Urinary bladder (tissue), 4 donors: ENCODE measurements at places on chromosomes 4 and X.
A peak's percentile ranks its signal among the peaks of the same experiment; 100 is the strongest.

- DNase-seq: no peak
These were observed 164.6 kb upstream of the CASK start for GRCh38 chrX:42087960-42088359.

DNA sequence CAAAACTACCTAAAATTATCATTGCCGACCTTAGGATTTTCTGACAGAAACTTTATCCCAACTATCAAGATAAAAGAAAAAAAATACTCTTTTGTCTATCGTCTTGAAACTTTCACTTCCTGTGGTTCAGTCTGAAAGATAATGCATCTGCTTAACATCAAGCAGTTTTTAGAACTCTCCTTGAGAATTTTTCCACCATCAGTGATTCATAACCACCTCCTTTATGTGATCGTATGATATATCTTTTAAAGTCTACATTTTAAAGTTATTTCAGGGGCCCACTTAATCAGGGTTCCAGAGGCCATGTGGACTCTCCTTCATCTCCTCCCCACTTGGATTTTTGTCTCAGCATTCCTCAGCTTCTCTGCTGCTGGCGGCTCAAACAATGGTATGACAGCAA is 272.8 kb upstream of the TENM3 start:
- DNase-seq: no peak

GRCh38 chrX:100830547-100830946 is 10.4 kb downstream of the CSTF2 start:
- DNase-seq: no peak

DNA sequence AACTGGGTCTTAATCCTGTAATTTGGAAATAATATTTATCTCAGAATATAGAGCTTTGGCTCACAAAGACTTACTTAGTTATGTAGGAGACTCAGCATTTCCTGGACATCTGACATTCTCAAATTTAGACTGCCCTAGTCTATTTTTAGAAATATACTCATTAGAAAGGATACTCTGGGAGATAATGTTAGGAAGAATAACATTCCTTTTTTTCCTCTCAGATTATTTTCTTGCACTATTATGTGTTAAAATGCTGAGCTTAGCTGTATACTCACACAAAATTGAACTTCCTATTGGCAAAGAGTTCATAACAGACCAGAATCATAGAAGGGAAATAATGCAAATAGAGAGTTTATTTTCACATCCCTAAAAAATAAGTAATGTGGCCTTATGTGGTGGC is 1424.9 kb upstream of the PCDH7 start:
- DNase-seq: no peak

GRCh38 chrX:3425031-3425430 is 78.6 kb upstream of the MXRA5 start:
- no peak for DNase-seq

GRCh38 chr4:10100734-10101216 is 15.8 kb downstream of the WDR1 start:
- no peak for DNase-seq

- DNase-seq: no peak
These were observed 547 bp downstream of the GUCY1A1 start for GRCh38 chr4:155667222-155667567.

DNA sequence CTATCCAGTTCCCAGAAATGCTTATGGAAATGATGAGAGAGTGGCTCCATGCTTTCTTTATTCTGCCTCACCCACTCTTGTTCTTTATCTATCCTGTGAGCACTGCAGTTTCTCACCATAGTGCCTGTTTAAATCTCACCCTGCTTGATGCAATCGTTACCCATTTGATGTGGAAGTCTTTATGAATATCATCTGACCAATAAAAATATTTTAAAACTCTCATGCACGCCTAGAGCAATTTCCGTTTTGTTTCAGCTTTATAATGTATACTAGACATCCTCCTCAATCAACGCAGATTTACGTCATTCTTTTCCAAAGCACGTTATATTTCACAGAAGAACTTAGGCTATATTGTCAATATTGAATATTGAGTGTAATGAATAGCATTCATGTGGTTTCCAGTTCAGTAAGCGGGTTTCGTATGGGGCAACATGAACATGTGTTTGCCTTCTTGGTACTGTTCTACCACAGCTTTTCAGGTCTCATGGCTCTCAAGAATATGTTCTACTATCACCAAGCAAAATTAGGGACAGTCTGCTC is 32.9 kb downstream of the GPM6A start:
- DNase-seq: no peak

- DNase-seq: no peak
These were observed 138.8 kb upstream of the BANK1 start for GRCh38 chr4:101651778-101652177.

DNA sequence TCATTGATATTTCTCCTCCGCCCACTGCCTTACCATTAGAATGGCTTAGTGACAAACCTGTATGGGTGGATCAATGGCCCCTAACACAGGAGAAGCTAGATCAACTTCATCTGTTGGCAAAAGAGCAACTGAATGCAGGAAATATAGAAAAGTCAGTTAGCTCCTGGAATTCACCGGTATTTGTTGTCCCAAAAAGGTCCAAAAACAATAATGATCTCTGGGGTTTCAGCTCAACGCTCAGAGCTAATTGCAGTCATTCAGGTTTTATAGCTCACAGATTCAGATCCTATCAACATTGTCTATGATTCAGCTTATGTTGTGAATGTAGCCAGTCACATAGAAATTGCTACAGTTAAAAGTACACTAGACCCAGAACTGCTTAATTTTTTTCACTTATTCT is 124.0 kb upstream of the ZCCHC13 start:
- no peak for DNase-seq

DNA sequence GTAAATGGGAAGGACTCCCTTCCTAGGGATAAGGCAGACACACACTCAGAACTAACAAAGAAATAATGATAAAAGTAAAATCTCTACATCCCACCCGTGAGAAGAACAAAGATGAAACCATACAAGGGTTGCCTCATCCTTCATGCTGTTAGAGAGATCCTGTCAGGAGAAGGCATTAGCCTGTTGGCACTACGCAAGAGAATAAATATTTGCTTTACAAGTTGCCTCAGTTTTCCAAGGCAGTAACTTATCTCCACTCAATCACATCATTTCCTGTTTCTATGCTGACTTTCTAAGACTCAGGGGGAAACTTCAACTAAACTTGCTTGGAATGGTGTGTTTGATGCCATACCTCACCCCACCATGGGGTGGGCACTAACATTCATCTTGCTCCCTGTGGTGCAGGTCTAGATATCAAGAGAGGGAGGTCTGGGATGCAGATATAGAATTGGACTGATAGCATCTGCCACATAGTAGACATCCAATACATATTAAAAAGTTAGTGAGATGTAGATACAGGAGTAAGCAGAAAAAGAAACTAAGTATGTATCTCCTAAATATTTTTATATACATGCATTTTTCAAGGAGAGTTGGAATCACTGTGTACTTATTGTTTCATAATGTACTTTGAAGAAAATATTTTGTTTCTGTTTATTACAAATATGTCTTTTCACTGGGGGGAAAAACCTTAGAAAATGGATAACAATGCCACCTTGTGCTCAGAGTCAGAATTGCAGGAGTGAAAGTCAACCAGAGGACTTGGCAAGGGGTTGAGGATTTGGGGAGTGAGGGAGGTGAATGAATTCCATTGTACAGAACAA is 57.2 kb upstream of the BEX4 start:
- no peak for DNase-seq

- DNase-seq: no peak
These were observed 160.6 kb downstream of the BCOR start for GRCh38 chrX:39936886-39937770.

GRCh38 chrX:29880977-29881376 is 334.4 kb upstream of the MAGEB2 start:
- DNase-seq: no peak

GRCh38 chr4:41144812-41145211 is 69.5 kb downstream of the APBB2 start:
- DNase-seq: no peak

- no peak for DNase-seq
These were observed 68.0 kb downstream of the YIPF7 start for GRCh38 chr4:44583393-44583792.

GRCh38 chrX:3216581-3217180 is 129.8 kb downstream of the MXRA5 start:
- DNase-seq: no peak

GRCh38 chrX:134650701-134651100 is 7.6 kb downstream of the PLAC1 start:
- no peak for DNase-seq

DNA sequence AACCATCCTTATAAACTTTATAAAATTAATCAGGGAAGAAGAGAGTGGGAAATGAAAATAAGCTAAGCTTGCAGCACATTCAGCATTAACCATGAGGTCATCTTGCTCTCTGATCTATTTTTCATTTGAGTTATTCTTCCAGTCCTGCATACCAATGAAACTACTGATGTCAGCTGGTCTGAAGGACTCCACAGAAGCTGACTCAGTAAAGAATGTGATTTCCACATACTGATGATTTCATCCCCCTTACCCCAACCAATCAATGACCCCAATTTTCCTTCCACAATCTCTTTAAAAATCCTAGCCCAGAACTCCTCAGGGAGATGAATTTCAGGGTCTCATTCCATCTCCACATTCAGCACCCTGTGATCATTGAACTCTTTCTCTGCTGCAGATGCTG is 18.8 kb upstream of the DSPP start:
- peak; percentile 4 for DNase-seq

DNA sequence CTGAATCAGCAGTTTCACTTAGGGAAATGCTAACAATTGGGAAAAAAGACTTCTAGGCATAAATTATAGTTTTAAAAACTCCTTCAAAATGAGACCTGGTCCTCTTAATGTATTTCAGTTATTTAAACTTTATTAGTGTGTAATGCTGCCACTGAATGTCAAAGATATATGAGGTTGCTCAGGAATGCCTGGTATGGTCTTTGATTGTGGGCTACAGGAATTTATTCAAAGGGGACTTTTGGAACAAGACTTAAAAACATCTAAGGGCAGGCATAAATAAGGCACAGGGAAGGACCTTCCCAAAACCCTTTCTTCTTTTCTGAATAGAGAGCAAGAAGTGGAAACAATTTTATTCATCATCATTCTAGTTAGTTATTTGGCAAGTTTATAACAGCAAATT is 439.1 kb downstream of the TLL1 start:
- no peak for DNase-seq

DNA sequence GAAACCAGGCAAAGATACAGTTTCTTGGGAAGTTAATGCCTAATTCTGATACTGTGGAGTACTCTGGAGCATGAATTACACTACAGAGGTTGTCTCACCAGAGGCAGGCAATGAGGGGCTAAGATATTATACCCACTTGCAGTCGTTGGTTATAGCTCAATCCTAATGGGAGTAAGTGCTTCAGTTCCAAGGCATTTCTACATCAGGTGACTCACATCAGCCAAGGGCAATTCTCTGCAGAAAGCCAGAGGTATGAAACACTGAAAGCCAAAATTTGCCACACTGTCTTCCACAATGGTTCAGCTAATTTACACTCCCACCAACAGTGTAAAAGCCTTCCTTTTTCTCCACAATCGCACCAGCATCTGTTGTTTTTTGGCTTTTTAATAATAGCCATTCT is 174.0 kb upstream of the IL15 start:
- DNase-seq: no peak

GRCh38 chrX:68844581-68844980 is 15.8 kb downstream of the EFNB1 start:
- no peak for DNase-seq

GRCh38 chr4:118389721-118390120 is 36.9 kb upstream of the PRSS12 start:
- no peak for DNase-seq

DNA sequence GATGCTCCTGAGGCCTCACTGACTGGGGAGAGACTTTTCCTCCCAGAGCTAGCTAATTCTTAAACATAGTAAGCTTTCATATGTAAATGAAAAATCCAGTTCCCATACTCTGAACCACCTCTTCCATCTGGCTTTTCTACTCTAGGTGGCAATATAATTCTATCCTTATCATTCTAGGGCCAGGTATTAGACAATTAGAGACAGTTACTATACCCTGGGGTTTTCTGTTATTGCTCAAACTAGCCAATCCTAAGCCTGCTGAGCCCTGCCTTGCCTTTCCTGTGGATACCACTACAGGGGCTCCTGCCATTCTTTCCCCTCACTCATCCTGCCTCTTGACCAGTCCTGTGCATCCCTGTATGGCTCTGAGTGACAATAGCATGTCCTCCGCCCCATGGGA is 552.0 kb downstream of the STIM2 start:
- DNase-seq: no peak

GRCh38 chr4:182642831-182643230 is 274.4 kb downstream of the DCTD start:
- DNase-seq: no peak

DNA sequence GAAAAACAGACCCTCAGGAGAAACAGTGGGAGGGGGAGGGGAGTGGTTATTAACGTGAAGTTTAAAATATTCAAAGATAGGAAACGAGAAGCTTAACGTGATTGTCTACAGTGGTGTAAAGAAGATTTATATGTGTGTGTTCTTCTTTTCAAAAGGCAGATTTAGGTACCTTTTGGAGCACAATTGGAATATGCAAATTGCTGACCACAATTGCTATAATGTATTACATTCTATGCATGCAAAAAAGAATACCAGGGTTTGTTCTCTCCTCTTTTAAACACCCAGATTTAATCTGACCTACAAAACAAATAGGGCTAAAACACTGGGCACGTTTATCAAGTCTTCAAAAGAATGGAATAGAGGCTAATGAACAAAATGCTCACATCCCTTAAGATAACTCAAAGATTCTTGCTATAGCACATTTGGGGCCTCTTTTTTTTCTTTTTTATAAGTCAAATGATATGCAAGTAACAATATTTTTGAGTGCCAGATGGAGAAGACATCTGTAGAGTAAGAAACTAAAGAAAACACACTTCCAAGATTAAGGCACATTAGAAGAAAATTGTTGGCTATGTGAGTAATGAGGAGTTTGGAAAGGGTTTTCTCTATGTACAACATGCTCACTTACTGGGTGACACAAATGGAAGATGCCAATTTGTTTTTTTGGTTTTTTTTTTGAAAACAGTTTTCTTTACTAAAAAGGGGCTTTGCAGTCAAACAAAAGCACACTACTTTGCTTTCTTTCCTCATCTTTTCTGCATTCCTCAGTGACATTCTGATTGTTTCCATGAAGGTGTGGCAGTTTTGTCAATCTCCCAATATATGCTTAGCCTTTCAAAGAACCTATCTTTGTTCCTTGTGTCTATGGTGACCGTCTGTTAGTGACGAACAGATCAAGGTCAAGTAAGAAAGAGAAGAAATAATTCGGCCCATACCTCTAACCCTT is 240.3 kb downstream of the PALLD start:
- DNase-seq: no peak

DNA sequence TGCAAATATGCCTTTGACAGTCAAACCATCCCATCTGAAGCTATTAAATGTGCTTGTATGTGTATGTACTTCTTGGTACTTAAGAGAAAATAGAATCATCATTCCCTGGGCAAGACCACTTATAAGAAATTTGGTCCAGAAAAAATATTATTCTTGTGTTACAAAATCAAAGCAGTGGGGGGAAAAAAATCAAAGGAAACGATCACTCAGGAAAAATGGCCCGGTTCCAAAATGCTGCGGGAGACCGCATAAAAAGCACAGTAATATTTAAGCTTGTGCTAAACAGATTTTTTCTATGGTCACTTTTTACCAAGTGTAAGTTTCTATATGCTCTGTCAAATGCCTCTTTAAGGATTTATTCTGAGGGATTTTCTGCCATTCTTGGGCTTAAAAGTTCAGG is 36.1 kb downstream of the RAI2 start:
- no peak for DNase-seq

- DNase-seq: no peak
These were observed 75.4 kb upstream of the SPIN4 start for GRCh38 chrX:63426519-63426918.

GRCh38 chr4:44558031-44558605 is 93.3 kb downstream of the YIPF7 start:
- DNase-seq: no peak
